T-helper 17 cell (primary cell): ENCODE measurements at places on chromosomes 5 and 9. TPM values are rescaled to one million over a fixed set of nuclear protein-coding genes. Genes with fewer than 3 reads are reported as not detected.

TCF7 gene
- total RNA-seq: 405 TPM

SPATA31A3 gene
- not detected for total RNA-seq

POLK gene
- total RNA-seq: 23.4 TPM

SPATA31C1 gene
- not detected for total RNA-seq

GPX8 gene
- not detected for total RNA-seq

RASGRF2 gene
- 32.3 TPM for total RNA-seq
